ENCODE measurements at places on chromosomes 2 and 18.

DNA sequence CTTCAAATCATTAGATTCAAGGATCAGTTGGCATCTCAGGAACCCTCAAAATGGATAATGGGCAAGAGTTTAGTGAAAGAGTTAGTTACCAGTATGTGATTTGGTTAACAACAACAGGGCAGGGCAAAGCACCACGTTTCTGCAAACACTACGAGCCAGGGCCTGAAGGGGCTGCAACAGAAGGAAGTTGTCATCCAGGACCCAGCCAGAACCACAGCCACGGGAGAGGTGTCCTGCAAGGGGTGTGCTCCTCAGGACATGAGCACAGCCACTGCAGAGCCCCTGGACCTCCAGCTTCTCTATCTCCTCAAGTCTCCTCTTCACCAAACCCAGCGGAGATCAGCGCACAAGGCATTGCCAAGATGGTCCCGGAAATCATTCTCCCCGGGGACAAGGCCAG lies 173.3 kb upstream of the PIEZO2 start:
- no peak for DNase-seq

- no peak for DNase-seq
These were observed 3.5 kb downstream of the RSAD2 start for GRCh38 chr2:6881046-6881445.

DNA sequence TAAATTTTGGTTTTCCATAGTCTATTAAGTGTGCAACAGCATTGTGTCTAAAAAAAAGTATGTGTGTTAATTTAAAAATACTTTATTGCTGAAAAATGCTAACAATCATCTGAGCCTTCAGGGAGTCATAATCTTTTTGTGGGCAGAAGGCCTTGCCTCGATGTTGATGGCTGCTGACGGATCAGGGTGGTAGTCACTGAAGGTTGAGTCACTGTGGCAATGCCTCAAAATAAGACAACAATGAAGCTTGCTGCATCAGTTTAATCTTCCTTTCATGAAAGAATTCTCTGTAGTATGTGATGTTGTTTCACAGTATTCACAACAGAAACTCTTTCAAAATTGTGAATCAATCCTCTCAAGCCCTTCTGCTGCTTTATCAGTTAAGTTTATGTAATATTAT lies 31.3 kb downstream of the HDHD2 start:
- DNase-seq = no peak

GRCh38 chr2:26337298-26337697 lies 8.6 kb upstream of the SELENOI start:
- no peak for DNase-seq

GRCh38 chr2:207226671-207227061 lies 60.9 kb upstream of the KLF7 start:
- DNase-seq = no peak

GRCh38 chr2:61465045-61465444 lies 5.8 kb downstream of the USP34 start:
- DNase-seq = no peak

DNA sequence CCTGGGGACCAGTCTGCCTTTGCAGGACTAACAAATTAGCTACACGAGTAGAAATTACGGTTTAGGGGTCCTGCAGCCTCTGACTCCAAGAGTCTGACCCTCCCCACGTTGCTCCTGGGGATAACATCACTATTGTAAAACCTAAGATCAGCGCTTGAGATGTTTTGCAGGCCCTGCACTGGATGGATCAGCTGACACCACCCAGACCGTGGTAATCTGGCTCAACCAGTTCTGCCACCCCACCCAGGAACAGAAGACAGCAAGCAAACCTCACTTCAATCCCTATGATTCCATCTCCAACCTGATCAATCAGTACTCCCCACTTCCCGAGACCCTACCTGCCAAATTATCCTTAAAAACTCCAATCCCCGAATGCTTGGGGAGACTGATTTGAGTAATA lies 31.7 kb downstream of the NGEF start:
- DNase-seq = no peak

- no peak for DNase-seq
These were observed 318.9 kb upstream of the TFPI start for GRCh38 chr2:187873132-187873531.

DNA sequence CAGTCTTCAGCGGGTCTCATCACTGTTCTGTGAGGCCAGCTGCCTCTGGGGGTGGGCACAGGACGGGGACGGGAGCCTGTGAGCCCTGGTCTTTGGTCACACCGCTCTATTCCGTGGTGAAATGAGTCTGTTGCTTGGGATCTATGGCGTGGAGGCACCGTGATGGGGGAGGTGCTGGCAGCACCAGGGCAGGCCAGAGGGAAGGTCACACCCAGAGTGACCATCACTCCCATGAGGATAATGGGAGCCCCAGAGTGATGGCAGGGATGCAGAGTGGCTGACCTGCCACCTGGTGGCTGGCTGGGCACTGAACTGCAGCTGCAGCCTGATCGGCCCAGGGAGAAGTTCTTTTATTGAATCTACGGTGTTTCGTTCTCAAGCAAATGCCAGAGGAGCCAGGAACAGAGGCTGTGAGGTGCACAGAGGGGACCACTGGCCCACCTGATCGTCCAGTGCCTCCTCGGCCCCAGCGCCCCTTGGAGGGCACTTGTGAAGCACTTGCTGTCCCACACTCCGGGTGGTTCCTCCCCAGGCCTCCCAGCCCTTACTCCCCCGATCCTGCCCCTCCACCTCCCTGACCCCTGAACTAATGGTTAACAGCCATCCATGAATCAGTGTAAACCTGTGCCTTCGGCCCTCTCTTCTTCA lies 17.9 kb downstream of the KCNIP3 start:
- DNase-seq = no peak

GRCh38 chr2:42974721-42975717 lies 182.6 kb upstream of the HAAO start:
- DNase-seq = peak; percentile 38

DNA sequence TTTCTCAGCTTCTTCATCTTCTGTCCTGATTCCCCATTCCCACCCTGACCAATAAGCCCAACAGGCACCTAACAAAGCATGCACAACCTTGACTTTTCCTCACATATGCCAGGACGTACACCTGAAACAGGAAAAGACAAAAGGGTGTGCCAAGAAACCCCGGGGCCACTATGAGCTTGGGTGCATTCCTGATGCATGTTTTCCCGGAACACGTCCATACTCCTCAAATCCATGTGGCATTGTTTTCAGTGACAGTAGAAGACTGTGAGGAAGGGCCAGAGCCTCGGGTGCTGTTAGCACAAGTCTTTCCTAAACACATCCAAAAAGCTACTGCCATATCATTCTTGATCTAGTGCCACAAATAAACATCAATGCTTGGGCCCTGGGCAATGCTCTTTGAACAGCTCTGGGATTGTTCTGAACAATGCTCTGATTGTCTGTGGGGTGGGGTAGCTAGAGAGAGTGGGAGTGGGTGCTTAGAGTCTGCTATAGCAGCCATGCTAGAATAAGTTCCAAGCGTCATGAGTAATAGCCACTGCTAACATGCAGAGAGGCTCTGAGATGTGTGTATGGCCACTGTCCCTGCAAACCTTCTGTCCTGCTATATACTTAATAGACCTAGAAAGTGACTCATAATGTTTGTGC lies 181.7 kb upstream of the CRIM1 start:
- no peak for DNase-seq

DNA sequence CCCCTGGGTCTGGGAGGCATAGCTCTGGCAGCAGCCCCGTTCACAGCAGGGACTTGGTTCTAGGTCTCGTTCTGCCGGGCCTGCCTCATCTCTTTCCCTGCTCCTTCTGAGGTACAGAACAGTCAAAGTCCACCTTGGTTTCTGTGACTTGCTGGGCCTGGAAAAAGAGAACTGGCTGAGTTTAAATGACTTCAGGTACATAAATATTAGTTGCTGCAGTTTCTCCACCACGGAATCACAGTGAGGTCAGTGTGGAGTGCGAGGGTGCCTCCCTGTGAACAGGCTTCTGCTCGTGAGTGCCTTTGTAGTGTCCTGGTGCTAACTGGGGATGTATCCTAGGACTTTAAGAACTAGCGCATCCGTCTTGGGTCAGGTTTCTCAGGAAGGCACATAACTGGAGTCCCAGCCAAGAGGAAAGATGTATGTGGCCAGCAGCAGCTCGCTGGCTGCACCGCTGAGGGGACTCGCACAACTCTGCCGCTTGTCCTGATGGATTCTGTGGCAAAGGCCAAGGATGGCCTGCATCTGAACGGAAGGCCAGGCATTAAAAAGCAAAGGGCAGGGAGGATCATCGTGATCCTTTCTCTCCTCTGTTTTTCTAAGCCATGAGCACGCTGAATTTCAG lies 188.6 kb downstream of the SH3RF3 start:
- DNase-seq = no peak

DNA sequence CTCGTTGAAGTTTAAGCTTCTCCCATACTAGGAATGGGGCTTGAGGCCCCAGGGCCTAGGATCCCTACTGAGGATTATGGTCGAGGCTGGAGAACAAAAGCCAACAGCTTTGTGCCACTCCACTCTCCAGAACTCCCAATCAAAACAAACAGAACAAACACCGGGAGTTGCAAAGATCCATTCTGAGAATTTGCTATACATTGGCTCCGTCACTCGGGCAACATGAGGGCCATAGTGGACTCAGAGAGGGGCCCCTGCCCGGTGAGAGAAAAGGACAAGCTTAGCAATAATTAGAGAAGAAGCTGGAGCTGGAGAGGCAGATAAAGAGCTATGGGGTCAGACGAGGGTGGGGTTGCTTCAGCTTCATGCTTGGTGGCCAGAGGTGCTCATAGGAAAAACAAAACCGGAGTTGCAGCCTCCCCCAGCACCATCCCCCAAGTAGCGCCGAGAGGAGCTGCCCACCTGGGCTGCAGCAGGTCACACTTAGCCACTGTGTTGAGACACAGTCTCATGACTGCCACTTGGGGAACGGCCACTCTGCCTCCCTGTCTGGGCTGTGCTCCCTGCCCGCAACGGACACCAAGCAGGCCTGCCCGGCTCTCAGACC lies 142.3 kb upstream of the HAAO start:
- no peak for DNase-seq

- DNase-seq = no peak
These were observed 317.6 kb downstream of the LNPK start for GRCh38 chr2:175684466-175684865.

DNA sequence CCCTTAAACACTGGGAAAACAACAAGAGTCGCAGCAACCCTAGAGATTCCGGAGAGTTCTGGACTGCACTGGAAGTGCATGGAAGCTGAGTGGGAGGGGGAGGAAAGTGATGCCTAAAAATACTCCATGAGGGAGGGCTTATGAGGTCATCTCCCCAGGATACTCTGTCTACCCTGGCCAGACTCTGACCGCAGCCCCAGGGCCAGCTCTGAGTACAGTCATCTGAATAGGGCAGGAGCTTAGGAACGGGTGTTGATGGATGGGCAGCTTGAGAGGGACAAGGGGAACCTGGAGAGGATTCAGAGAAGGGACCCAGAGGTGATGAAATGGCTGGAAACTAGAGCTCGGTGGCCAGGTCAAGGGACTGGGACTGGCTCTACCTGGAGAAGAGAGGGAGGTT lies 79.3 kb upstream of the IGFBP5 start:
- no peak for DNase-seq

GRCh38 chr2:209348433-209348832 lies 75.4 kb upstream of the MAP2 start:
- DNase-seq = no peak

- no peak for DNase-seq
These were observed 453.0 kb upstream of the CDH20 start for GRCh38 chr18:60880184-60880583.

DNA sequence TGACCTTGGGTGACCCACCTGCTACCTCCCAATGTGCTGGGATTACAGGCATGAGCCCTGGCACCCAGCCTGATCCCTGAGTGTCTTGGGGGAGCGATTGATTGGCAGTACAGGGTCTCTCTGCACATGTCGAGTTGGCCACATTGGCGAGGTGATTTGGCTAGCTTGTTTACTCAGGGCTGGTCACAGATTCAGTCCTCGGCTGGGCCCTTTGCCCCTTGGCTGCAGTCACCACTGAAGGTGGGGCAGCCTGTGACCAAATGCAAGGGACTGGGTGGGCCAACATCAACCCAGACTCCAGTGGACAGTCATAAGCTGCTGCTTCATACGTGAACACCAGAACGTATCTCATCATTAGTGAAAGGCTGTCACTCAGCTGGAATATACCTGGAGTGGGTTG lies 114.9 kb downstream of the ZNF532 start:
- no peak for DNase-seq

DNA sequence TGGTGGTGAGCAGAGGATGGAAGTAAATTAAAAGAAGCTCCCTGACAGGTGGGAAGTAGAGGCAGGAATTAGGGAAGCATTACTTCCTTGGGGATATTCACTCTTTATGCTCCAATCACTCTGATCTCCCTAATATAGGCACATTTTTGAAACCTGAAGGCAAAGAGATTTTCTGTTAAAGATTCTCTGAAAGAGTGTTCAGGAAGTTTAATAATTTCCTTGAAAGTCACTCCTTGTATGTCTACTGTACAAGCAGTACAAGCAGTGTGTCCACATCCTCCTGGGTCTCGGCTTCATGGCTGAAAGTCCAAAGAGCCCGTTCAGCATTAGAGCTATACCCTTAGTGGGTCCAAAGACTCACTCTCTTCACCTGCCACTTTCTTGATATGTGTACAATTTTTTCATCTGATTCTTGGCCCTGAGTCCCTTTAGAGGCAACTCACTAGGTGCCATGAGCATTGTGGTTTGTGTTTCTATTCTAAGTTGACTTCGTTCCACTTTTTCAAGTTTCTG lies 60.2 kb downstream of the AAK1 start:
- DNase-seq = no peak

GRCh38 chr18:63676526-63677323 lies 15.0 kb upstream of the SERPINB3 start:
- DNase-seq = no peak

GRCh38 chr2:176508984-176509740 lies 239.9 kb downstream of the MTX2 start:
- no peak for DNase-seq

DNA sequence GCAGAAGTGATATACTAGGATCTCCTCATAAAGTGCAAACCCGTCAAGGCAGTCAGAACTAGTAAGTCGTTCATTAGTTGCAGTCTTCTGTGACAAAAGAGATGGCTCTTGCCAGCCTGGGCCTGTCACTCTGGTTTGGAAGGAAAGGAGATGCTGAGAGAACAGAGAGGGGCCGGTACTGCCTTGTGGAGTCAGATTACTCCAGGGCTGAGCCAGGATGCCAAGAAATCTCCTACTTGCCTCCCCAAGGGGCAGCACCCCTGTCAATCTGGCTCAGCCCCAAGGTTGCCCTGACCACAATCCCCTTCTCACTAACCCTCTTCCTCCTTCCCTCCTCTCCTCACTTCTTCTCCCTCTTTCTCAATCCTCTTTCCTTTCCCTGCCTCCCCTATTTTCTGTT lies 62.9 kb upstream of the ASPRV1 start:
- no peak for DNase-seq
